Activated B cell treated with CpG ODN at 0.5 μM for 24 hours (primary cell): ENCODE measurements at places on chromosomes 11 and 22.
A peak's percentile ranks its signal among the peaks of the same experiment; 100 is the strongest.

DNA sequence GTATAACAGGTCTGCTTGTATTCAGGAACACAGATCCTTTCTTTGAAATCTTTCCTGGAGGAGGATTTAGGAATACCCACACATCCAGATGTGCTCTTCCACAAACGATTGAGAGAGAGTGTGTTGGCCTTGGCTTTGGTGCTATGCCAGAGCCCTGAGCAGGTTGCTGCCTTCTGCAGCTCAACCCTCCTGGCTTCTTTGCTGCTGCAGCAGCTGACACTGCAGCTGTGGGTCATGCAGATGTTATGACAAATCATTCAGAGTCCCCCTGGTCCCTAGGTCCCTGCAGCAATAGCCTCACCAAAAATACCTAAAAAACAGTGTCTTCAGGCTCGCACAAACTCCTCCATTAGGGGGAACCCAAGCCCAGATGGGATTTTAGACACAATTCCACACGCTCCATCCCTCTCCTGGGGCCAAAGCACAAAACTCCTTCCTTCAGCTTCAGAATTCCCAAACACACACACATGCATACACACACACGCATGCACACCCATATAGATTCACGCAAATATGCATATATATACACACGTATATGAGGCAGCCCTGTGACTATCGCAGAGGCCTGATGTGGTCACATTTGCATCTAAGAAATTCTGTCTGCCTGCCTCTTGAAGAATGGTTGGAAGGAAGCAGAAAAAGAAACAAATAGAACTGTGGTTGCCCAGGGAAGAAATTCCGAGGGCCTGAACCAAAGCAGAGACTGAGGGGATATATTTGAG lies 35.4 kb downstream of the SLN start:
- DNase-seq, result no peak

DNA sequence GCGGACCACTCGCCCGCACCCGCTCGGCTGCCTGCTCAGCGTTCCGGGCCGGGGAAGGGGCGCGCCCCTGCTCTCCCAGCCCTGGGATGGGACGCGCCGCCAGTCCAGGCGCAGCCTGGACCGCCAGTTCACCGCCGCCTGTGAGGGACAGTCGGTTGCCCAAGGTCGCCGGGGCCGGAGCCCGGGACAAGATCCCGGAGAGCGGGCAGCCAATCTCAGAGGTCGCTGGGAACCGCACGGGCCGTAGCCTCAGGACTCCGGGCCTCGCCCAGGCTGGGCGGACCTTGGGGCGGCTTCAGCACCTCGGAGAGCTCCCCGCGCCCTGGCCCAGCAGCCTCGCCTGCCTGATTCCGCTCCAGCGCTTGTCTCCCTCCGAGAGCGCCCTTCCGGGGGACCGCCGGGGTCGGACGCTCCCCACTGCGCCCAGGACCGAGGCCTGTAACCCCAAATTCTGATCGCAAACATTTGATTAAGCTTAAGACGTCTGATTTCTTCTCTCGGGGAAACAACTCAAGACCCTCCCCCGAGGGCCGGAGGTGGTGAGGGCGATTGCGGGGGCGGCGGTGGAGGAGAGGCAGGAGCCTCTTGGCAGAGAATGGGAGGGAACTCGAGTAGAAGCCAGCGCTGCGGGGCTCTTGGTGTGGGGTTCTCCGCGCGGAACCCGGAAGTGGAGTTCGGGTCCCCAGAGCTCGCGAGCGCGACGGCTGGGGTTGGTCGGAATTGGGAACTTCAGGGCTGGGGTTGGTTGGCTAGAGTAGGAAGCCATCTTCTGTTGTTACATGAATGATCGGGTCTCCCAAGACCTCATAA lies 1.1 kb upstream of the CHRM4 start:
- DNase-seq, result peak; percentile 74

GRCh38 chr11:104883342-104883741 lies 14.9 kb downstream of the CASP12 start:
- DNase-seq, result no peak

GRCh38 chr22:25395468-25395867 lies 169.0 kb upstream of the GRK3 start:
- no peak for DNase-seq

GRCh38 chr11:34251589-34251980 lies 106.2 kb downstream of the ABTB2 start:
- DNase-seq, result no peak

GRCh38 chr11:64787526-64788320 lies 9.4 kb upstream of the SF1 start:
- DNase-seq, result peak; percentile 57

DNA sequence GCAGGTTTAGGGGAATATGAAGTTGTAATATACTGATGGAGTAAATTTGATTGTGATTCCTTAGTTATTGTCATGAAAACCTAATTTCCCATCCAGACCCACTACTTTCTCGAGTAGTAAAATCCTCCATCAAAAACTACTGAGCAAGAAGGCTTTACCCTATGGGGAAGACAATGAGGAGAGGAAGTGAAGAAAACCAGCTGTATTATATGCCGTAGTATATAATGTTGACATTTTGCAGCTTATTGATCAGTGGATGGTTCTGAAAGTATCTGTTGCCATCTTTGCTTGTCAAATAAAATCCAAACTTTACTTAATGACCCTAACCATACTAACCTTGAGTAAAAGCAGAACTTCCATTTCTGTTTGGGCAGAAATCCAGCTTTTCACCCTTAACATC lies 292.8 kb upstream of the RAG2 start:
- no peak for DNase-seq

DNA sequence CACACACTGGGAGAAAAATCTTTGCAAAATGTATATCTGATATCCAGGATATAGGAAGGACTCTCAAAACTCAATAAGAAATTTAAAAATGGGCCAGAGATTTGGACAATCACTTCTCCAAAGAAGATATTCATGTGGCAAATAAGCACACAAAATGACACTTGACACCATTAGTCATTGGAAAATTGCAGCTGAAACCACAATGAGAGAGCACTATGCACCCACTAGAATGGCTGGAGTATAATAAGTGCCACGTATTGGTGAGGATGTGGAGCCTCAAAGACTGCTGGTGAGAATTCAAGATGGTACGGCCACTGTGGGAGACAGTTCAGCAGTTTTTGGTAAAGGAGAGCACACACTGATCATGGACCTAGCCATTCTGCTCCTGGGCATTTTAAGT lies 12.8 kb upstream of the OSBPL5 start:
- no peak for DNase-seq

GRCh38 chr11:64355078-64355940 lies 3.7 kb upstream of the RPS6KA4 start:
- peak; percentile 58 for DNase-seq

- DNase-seq, result no peak
These were observed 35.0 kb downstream of the PDGFB start for GRCh38 chr22:39209756-39210155.

- DNase-seq, result no peak
These were observed 352.1 kb upstream of the NARS2 start for GRCh38 chr11:78926633-78927338.

GRCh38 chr11:120280600-120281051 lies 40.7 kb downstream of the POU2F3 start:
- DNase-seq, result no peak

DNA sequence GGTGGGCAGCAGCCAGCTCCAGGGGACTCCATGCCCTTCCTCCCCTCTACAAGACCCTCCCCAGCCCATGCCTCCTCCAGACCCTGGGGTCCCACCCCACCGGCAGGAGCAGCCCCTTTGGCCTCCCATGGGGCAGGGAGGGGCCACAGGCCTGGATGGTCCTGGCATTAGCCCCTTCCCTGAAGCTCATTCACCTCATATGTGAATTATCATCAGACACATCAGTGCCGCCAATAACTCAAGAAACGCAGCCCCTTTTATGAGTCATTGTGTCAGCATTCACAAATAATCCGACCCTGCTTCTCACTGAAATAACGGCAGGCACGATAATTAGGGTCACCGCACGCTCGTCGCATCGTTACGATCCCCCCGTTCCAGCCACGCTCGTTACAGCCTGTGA lies 124.2 kb downstream of the BRD1 start:
- no peak for DNase-seq

DNA sequence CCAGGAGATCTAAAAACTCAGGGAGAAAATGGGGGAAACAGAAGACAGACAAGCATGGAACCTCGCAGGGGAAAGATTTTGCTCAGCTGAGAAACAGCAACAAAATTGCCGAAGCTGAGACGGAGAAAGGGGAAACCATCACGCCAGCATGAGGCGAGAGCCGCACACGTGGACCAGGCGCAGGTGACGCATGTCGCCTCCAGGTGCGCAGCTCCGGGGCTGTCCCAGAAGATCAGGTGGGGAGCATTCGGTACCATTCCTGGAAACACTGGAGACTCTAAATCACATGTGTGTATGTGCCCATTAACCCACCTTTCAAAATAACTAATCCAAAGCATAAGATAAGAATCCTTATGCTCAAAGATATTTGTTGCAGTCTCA lies 121.7 kb downstream of the BRD1 start:
- DNase-seq, result no peak

DNA sequence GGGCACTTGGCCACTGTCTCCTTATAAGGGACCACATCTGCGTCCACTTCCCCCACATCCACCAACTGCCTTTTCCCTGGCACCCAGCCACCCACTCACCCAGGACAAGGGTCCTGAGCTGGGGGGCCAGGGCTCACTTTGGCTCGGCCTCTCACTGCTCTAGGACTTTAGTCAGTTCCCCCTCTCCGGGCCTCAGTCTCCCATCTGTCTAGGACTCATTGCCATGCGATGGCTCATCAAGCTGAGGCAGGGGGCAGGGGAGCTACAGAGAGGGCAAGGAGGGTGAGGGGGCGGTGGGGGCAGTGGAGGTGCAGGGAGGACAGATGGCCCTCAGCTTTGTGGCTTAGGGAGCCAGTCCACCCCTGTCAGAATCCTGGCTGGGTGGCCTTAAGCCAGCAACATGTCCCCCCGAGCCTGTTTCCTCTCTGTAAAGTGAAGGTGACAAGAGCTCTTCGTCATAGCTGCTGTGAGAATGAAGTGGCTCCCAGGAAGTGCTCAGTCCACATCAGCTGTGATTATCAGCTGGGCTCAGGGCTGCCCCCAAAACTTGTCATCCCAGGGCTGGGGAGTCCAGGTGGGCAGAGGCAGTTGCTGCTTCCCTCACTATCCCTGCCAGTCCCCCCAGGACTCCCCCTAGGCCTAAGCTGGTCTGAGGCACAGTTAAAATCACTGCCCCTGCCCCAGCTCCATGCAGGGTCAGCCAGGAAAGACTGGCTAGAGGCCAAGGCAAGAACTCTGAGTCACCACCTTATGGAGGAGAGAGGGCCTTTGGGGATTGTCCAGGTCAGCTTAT lies 14.9 kb downstream of the RAC2 start:
- no peak for DNase-seq

- DNase-seq, result no peak
These were observed 42.8 kb downstream of the ZNF202 start for GRCh38 chr11:123698546-123699127.

DNA sequence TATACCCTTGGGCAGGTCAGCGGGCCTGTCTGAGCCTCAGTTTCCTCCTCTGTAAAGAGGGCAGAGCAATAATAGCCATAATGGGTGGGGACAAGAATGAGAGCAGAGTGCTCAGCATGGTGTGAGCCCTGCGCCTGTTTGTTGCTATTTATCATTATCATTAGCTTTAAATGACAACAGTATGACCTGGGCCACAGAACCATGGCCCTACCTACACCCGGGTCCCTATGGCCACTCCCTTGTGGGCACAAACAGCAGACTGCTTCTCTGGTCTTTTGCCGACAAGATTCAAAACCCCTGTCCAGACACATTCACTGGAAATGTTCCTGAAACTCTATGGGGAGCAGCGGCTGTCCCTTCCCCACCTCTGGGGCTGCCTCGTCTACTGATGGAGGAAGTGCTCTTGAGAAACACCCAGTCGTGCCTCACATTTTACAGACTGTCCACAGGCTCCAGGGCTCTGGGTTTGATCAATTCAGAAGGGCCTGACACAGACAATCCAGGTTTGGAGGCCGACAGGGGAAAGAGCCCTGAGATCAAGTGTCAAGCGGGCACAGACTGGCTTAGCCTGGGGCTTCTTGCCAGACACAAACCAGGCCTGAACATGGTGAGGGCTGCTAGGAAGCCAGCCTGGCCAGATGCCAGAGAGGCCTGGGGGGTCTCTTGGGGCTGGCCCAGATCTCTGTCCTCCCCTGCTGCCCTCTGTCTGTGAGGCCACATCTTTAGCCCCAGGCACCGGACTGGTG lies 112.5 kb upstream of the CD82 start:
- no peak for DNase-seq

- no peak for DNase-seq
These were observed 4.1 kb downstream of the NEU3 start for GRCh38 chr11:74992852-74993251.

- DNase-seq, result no peak
These were observed 98.2 kb upstream of the NNMT start for GRCh38 chr11:114197799-114198500.

- DNase-seq, result no peak
These were observed 1.4 kb upstream of the SYVN1 start for GRCh38 chr11:65135633-65136145.

- DNase-seq, result no peak
These were observed 105.5 kb upstream of the PARVA start for GRCh38 chr11:12271826-12272366.

GRCh38 chr11:76455331-76455730 lies 10.5 kb downstream of the EMSY start:
- DNase-seq, result no peak

DNA sequence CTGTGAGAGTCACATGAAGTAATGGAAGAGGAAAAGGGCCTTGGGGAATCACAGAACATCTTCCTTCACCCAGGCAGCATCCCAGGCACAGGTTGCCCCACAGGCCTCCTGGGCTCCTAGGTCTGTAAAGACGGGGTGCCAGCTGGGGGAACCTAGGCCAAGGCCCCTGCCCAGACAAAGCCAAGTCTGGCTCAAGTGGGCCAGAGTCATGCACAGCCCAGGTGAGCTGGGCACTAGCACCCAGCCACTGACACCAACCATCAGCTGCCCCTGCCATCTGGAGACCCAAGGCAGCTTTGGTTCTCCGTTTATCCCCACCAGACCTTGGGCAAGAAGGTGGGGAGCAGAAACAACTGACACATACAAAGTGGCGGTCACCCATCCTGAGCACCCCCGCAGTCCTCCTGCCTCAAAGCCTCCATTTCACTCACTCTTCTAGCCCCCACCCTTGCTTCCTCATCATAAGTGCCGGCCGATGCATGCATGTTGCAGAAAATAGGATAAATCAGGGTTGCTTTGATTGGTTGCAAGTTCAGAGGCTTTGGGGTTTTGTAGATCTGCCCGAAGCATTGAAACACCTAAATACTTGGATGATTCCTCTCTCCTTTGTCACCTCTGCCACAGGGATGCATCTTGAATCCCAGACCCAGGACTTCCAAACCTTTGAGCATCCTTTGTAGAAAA lies 26.5 kb upstream of the TMPRSS4 start:
- no peak for DNase-seq
